ENCODE measurements at places on chromosomes 7 and 10.

- no peak for DNase-seq
These were observed at the start of gene ITPRIP for GRCh38 chr10:104337985-104338735. Gene ITPRIP, minus strand, starts transcription at chr10:104338465. Its CDS starts 22,414 bp downstream, at chr10:104316051.

- no peak for DNase-seq
These were observed 637 bp downstream of the HSPA14 start for GRCh38 chr10:14838582-14839304.

GRCh38 chr7:127080576-127080975 lies 172.2 kb downstream of the GRM8 start:
- no peak for DNase-seq

DNA sequence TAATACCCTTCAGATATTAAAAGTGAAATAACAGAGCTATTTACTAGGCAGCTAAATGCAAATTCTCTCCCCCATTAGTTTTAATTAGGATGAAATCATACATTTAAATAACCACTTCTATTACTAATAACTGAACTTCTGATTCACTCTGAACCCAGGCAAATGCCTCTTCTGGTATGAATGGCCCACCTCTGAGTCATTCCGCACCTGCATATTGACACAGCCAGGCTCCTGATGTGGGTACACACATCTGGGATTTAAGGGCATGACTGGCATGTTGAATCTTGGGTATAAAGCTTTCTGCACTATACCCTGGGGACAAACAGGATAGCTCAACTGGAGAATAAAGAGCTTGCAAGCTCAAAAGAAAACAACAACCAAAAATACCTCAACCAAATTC lies 140.9 kb downstream of the AUTS2 start:
- DNase-seq = peak; percentile 89

DNA sequence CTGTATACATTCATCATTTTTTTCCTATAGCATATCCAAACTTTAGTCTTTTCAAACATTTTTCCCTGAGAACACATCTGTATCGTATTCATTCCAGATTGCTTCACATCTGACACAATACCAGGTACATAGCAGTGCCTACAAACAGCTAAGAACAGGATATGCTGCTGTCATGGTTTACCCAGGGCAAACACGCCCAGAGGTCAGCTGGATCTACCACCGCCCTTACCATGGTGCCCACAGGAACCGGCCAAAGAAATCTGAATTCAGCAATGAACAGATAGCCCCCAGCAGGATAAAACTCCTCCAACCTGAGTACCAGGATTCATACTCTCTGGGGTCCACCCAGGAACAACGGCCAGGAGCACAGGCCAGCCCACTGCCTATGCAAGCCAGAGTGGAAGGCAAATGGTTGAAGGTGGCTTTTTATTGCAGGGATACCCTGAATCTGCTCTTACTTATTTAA lies 43.0 kb downstream of the TNS3 start:
- no peak for DNase-seq
